ENCODE measurements at places on chromosomes 3 and 15.

DNA sequence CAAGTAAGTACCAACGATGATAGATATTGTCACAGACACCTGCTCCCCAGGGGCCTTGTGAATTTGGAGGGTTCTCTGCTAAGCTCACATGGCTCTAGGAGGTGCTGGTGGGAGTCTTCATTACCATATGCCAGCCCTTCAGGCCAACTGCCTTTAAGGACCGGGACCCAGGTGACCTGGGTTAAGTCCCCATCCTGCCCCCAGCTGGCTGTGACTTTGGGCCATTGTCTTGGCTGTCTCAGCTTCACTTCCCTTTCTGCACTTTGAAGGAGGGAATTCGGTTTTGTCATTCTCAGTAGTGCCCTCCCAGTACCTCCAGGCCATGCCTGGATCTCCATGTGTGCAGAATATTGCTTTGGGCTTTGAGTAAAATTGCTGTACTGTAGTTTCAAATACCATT lies 72.8 kb upstream of the ACAD9 start:
- DNase-seq, result no peak

GRCh38 chr3:51712963-51713362 lies 6.1 kb downstream of the GRM2 start:
- DNase-seq, result no peak

- no peak for DNase-seq
Measured at GRCh38 chr3:181623924-181624694, 87.6 kb upstream of the SOX2 start.

DNA sequence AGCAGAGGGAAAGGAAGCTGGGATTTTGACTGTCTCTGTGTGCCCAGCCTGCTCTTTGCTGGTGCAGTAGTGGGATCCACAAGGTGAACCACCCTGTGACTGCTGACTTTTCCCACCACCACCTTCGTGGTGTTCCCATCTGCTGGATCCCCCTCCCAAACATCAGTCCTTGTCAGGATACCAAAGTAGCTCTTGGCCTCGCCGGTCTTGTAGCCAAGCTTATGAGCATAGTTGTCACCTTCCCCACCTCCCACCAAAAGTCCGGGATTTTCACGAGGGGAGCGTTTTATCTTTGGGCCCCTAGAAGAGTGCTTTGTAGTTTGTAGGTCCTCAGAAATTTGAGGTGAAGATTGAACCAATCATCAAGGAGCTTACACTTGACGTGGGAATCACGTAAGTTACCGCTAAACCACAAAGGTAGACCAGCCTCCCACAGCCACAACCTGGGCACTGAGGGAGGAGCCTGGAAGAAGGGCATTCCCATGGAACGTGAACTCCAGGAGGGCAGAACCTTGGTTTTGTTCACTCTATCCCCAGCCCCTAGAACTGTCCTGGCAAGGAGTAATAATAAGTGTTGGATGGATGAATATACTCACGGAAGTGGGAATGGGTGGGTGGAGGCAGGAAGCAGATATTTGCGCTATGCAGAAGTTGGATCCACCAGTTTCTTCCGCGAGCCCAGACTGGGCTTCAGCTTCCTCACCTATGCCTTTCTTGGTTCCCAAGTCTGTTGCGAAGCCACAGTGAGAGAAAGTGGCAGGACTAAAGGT lies 814 bp upstream of the TEX264 start:
- DNase-seq, result no peak

DNA sequence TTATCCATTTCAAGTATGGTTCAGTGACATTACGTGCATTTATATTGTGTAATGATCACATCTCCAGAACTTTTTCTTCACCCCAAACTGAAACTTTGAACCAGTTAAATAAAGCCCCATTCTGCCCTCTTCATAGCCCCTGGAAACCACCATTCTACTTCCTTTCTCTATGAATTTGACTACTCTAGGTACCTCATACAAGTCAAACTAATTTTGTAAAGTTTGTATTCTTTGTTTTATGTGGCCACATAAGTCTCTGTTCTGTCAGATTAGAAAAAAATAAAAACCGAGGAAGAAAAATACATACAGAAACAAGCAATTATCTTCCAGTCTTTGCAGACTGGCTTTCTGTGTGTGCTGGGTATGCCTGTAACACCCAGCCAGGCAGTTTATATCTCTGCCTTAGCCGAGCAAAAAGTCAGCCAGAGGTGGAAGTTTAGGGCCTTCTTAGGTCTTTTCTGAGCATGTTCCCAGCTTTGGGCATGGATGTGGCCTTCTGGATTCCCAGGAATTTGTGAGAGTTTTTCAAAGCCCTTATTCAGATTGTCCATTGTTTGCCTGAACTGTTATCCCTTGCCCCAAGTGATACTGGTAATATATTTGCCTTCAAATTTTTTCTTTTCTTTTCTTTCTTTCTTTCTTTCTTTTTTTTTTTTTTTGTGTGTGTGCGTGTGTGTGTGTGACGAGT lies 6.0 kb upstream of the GRAMD1C start:
- DNase-seq, result no peak

GRCh38 chr3:56366641-56367162 lies 101.6 kb downstream of the ERC2 start:
- DNase-seq, result no peak

- no peak for DNase-seq
Measured at GRCh38 chr15:69869291-69869690, 228.4 kb downstream of the TLE3 start.

DNA sequence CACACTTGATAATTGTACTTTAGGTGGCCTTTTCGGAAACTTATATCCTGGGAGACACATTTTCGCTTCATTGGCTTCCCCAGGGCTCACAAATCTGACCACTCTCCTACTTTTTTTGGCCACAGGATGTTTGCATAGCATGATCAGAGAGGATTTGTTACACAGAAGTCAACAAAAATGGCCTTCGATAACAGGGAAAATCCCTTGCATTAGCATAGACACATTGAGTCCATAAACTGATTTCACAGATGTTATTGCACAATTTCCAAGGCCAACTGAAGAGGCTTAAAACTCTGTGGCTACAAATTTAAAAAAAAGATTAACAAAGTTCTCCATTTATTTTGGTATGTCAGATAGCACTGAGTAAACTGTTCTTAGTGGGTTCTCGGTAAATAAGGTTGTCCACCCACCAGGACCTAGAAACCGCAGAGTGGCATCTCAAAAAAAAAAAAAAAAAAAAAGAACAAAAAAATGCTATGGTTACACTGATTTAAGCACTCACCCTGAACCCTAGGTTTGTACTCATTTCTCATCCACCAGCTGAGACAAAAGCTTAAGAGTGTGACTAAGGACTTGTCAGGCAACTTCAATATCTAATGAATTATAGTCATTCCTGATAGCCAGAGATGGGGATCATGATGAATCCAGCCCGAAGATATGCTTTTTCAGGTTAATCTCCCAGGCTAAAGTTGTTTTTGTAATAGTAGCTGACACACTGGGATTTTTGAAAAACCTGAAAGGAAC lies 188.9 kb upstream of the SYNPR start:
- no peak for DNase-seq

DNA sequence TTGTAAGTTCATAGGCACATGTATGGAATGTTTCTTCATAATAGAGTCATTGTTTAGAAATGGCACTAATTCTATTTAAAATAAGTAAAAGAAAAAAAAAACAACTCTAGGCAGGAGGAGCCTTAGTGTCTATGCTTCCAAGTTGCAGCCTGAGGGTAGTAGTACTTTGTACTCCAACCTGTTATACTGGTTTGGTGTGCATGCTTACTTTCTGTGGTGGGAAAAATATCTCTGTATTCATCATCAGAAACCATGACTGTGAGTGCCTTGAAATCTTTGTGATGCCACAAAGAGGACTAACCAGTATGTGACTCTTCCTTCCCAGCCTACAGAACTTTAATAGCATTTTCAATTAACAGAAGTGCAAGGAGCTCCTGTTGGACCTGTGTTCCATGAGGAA lies 4.4 kb downstream of the NAALADL2 start:
- no peak for DNase-seq

DNA sequence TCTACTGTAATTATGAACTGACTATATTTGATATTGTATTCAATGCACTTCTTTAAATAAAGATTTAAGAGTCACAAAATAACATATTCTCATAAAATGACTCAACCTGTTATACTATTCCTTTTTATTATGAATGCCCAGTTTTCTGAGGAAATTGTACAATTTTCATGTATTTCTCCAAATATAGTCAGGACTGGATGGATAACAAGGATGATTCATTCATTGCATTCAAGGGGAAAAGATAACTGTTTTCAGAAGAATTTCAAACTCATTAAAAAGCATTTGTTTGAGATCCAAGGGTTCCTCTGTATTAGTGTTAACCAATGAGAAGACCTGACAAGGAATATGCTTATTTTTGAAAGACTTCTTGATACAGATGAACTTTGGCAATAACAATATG lies 163.7 kb downstream of the MEIS2 start:
- DNase-seq, result no peak

DNA sequence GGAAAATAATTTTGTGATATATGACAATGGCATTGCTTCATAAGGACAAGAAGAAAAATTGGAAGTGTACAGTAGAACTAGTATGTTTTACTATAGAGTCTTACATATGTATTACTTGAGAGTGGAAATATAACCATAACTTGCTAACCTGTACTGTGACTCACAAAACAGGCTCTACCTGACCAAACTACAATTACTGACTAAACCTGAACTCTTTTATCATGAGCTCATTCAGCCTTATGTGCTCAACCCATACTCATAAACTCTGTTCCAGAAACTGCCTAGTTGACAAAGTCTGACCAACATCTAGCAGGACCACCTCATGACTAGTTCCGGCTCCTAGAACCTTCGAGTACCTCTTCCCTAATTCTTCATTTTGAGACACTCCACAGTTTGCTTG lies 6.3 kb downstream of the CDIN1 start:
- no peak for DNase-seq

DNA sequence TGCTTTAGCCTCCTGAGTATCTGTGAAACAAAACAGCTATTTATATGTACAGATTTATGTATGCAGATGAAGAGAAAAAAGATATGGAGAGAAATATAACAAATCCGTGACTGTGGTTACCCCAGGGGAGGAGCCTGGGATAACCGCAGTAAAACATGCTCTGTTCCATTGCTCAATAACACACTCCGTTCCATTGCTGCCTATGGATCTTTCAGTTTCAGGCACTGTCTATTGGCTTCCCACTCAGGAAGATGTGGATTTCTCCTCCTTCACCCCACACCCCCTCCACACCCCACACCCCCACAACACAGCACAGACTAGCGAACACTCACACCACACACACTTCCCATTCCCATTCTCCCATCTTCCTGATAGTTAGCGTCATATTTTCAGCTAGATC lies 47.9 kb downstream of the CDCP1 start:
- no peak for DNase-seq

DNA sequence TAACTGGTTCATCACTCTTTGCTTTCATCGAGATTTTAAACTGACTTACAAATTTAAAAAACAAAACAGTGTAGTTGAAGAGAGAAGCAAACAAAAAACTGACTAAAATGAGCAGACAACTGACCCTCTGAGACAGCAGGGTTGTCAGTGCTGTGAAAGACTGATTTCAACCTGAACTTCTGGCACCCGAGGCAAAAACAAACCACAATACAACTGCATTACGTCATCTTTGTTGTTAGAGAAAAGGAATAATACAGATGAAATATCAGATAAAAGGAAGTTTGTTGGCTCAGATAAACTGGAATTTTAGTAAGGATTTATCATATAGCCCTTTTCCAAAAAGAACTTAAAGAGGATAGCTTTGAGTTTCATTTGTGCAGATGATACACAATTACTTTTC lies 51.1 kb downstream of the PARP15 start:
- no peak for DNase-seq

DNA sequence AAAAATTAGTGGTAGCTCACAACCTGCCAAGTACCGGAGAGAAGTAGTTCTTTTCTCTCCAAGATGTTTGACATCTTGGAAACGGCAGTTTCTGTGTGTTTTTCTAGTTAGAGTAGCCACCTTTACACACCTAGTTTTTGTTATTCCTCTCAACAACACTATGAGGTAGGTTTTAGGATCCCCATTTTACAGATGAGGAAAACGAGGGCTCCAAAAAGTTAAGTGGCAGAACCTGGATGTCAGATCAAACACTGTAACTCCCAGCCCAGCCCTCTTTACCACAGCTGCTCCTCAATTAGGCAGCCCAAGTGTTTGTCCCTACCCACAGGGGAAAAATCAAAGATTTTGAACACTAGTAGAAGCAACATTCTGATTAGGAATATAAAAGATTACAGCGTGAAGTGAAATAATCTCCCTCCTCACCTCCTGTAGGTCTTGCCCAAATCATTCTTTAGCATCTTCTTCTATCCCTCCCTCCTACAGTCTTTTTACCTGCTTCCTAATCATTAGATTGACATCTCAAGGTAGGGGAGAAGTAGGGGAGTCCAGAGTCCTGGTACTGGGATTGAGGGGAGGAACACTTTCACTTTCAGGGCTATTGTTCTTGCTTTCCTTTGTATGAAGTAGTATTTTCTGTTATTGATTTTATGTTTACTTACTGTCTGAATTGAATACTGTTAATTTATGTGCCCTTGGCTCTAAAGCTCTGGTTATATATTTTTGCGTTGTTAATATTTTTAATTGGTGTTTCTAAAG lies 142.6 kb downstream of the CMSS1 start:
- no peak for DNase-seq

GRCh38 chr15:94576889-94577533 lies 345.6 kb downstream of the MCTP2 start:
- DNase-seq, result no peak

GRCh38 chr15:88646951-88647350 lies 8.1 kb downstream of the ISG20 start:
- no peak for DNase-seq

DNA sequence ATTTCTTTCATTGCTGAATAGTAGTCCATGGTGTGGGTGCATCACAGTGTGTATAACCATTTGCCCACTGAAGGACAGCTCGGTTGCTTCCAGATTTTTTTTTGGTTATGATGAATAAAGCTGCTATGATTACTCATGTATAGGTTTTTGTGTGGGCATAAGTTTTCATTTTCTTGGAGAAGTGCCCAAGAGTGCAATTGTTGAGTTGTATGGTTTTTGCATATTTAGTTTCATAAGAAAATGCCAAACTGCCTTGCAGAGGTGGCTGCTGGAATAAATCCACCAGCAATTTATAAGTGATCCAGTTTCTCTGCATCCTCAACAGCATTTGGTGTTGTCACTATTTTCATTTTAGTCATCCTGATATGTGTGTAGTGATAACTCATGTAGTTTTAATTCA lies 8.4 kb upstream of the SPESP1 start:
- no peak for DNase-seq

DNA sequence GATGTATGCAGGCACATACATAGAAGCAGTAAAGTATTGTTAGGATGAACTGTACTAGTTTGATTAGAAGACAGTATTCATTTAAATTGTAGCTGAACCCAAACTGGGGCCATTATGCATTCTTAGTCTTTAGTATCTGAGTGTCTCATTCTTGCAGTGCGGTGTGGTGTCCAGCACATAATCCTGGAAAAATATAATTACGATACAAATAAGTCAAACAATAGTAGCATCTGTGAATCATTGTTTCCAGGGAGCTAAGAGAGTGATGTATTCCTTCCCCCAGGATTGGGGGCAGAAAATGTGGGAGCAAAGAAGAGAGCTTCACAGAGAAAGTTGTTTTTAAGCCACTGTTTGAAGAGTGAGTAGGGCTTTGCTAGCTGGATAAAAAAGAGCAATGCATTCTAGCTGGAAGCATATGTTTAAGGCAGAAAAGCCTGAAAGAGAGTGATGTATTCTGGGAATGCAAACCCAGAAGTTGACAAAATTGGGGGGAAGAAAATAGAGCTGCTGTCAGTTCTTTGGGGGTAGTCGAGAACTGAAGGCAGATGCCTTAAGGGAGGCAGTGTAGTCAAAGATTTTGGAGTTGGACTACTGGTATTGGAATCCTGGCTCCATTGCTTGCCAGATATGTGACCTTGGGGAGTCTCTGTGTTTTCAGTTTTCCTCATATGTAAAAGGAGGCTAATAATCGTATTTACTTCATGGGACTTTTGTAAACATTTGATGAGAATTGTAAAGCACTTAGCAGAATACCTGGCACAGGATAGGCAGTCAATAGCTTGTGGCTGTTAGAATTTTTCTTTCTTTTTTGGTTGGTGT lies 14.1 kb downstream of the SLMAP start:
- DNase-seq, result no peak
